ENCODE measurements at places on chromosomes 12 and 14.

DNA sequence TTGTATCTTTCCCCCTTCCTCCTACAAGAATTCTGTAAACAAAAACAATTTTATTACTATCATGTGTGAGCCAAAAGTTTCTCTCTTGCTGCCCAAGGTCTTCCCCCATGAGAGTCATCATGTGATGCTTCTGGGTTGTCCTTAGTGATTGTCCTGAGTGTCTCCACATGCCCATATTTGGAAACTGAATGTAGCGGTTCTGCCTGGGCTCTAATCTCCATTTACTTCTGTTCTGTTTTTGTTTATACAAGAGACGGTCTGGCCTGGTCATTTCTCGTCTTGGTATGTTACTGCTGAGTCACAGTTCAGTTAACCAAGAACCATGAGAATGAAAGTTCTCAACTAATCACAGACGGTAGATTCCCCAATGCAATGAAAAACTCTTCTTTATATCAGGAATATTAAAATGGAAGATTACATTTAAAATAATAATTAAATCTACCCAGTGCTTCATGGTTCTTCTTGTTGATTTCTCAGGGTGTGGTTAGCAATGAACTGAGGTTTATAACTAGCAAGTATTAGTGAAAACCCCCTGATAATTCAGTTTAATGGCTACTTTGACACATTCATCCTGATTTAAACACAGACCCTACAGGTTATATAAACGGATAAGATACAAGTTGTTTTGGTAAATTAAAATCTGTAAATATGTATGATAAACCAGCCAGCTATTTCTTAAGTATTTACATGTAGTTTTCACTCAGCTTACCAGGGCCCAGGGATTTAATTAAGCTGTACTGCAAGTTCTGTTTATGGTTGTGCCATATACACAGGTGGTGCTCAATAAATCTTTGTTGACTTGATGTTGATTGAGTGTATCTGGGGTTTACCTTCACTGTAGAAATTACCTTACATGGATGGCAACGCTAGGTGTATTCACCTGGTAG, 81.1 kb downstream of the PELI2 start:
- no peak for DNase-seq

GRCh38 chr14:62097072-62097471, 334.9 kb downstream of the SNAPC1 start:
- no peak for DNase-seq

- DNase-seq: no peak
Measured at GRCh38 chr12:67091204-67091603, 178.0 kb upstream of the CAND1 start.

GRCh38 chr14:21795456-21795855, 121.8 kb upstream of the OR4E1 start:
- DNase-seq: no peak

- DNase-seq: no peak
Measured at GRCh38 chr12:19138551-19138950, 9.0 kb downstream of the PLEKHA5 start.

DNA sequence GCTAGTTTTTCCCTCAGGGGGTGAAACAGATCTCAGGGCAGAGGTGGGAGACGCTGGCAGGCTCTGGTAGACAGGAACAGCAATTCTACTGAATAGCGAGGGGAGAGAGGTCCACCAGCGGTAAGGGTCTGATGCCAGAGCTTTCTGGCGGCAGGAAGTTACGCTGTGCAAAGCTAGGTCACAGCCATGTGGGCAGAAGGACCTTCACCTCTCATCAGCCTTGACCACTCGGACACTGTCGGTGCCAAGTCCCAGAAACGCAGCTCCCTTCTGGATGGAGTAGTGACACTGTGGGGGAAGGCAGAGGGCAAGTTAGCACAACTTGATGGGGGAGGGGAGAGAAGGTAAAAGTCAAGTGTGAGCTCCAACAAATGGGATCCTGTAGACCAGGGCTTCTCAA, 10.3 kb upstream of the ZNF740 start:
- DNase-seq: no peak

- DNase-seq: no peak
Measured at GRCh38 chr12:123108682-123109066, 42.2 kb downstream of the PITPNM2 start.
